ENCODE measurements at places on chromosomes 2 and 18. TPM values are rescaled to one million over a fixed set of nuclear protein-coding genes. Genes with fewer than 3 reads are reported as not detected.
A peak's percentile ranks its signal among the peaks of the same experiment; 100 is the strongest.

CD8B2 gene
- total RNA-seq = not detected

- no peaks in the 10 kb centered on the region for H3K27me3 ChIP-seq
- H3K36me3 ChIP-seq = peaks cover 68% of the 10 kb centered on the region
- no peak for DNase-seq
- H3K27ac ChIP-seq = peak overlapping the region; percentile 19
- no peak overlapping the region for H3K4me3 ChIP-seq
These were observed 9.8 kb downstream of the WDR43 start for GRCh38 chr2:28904295-28904694.

- no peak for DNase-seq
- no peaks in the 10 kb centered on the region for H3K4me1 ChIP-seq
- H3K4me3 ChIP-seq = no peak overlapping the region
- no peaks in the 10 kb centered on the region for H3K27me3 ChIP-seq
These were observed 56.9 kb upstream of the HAAO start for GRCh38 chr2:42849311-42849710.

DNA sequence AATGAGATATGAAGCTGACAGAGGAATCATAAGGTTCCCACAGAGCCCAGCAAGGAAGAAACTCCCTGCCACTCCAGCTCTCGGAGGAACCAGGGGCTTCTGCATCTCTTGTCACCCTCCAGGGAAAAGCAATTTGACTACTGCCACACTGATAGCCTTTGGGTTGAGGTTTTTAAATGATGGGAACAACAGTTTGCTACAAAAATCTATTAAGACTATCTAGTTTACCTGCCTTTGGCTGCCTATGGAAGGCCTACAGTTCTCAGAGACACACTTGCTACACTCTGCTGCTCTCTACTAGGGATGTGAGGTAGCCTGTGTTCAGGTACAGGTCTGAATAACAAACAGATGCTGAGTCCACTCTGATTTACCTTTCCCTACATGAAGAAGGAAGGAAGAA lies 161.9 kb downstream of the NBAS start:
- no peaks in the 10 kb centered on the region for H3K36me3 ChIP-seq
- H3K4me3 ChIP-seq = no peak overlapping the region
- peak overlapping the region; percentile 36 for H3K27ac ChIP-seq
- H3K4me1 ChIP-seq = no peaks in the 10 kb centered on the region
- no peak for DNase-seq

- no peaks in the 10 kb centered on the region for H3K4me1 ChIP-seq
- H3K27me3 ChIP-seq = no peaks in the 10 kb centered on the region
These were observed 311.2 kb upstream of the CRIM1 start for GRCh38 chr2:36044411-36044810.

DNA sequence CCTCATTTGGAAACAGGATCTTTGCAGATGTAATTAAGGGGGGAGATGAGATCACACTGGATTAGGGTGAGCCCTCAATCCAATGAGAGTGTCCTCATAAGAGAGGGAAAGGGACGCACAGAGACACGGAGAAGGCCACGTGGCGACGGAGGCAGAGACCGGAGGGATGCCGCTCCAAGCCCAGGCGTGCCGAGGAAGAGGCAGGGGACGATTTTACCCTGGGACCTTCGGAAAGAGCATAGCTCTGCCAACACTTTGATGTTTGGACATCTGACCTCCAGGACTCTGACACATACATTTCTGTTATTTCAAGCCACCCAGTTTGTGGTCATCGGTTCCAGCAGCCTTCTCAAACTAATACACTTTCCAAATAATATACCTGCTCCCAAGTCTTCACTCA lies 84.4 kb upstream of the ZCCHC2 start:
- H3K4me3 ChIP-seq = no peak overlapping the region
- H3K4me1 ChIP-seq = peaks cover 10% of the 10 kb centered on the region
- no peaks in the 10 kb centered on the region for H3K36me3 ChIP-seq
- no peak overlapping the region for H3K27ac ChIP-seq
- DNase-seq = no peak

DNA sequence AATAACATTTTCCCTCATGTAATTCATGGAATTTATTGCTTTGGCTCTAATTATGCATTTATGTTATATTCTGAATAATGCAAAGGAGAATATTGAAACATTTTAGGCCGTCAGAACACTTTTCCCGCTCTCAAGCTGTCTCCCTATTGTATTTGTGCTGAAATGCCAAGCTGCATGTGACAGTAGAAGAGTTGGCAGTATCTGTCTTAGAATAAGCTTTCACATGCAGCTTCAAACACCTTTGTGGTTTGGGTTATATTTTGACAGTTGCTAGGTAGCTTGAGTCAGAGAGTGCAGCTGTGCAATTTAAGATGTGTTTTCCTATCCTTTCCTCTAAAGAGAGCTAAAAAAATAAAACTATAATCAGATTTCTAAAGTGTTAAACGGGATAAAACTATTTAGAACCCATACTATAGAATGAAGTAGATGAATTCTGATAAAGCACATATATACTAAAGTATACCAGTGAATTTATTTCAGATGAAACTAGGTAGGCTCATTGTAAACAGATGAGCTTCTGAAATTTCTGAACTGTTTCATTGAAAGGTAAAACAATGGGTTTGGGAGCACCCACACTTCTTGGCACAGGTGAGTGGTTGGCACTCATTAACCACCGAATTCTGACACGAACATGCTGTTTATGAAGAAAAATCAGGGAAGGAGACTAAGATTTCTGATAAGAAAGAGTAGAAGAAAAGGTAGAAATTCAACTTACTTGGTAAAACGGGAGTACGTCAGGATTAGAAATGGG lies 43.4 kb downstream of the PLCL1 start:
- no peak overlapping the region for H3K4me3 ChIP-seq
- H3K27me3 ChIP-seq = no peaks in the 10 kb centered on the region
- H3K36me3 ChIP-seq = no peaks in the 10 kb centered on the region
- no peak overlapping the region for H3K27ac ChIP-seq
- DNase-seq = no peak
- peaks cover 6% of the 10 kb centered on the region for H3K4me1 ChIP-seq

DNA sequence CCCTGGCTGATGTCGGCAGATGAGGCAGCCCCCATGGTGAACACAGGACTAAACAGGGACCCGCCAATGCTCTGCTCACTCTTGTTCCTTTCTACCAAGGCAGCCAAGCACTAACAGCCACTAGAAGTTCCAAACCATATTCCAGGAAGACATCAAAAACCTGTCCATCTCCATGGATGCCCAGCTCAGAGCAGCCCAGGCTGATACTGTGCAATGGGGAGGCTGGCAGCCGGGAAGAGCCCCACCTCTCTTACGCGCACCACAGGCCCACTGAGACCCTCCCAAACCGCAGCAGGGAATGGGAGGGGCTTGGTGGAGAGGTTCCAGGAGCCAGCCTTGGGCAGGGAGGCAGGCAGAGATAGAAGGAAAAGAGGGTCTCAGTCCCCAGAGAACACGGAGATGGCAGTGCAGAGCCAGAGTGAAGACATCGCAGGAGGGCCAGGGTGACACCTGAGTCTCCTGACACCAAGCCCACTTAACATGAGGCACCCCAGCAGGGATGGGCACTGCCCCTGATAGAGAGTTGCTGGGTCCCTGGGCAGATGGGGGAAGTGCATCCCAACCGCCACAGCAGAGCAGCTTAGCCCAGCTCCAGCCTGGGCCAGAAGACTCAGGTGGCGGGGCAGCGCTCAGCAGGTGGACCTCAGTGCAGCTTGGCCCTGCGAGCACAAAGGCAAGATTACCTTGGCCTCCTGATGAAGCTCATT lies 3.4 kb downstream of the HS6ST1 start:
- H3K27ac ChIP-seq = peak overlapping the region; percentile 68
- no peak for DNase-seq
- peak overlapping the region; percentile 51 for H3K4me3 ChIP-seq
- H3K27me3 ChIP-seq = peaks cover 6% of the 10 kb centered on the region
- H3K4me1 ChIP-seq = peaks cover 41% of the 10 kb centered on the region
- H3K36me3 ChIP-seq = 0 out of 2 replicates have a peak, but pooled peaks cover 5% of the 10 kb centered on the region

DNA sequence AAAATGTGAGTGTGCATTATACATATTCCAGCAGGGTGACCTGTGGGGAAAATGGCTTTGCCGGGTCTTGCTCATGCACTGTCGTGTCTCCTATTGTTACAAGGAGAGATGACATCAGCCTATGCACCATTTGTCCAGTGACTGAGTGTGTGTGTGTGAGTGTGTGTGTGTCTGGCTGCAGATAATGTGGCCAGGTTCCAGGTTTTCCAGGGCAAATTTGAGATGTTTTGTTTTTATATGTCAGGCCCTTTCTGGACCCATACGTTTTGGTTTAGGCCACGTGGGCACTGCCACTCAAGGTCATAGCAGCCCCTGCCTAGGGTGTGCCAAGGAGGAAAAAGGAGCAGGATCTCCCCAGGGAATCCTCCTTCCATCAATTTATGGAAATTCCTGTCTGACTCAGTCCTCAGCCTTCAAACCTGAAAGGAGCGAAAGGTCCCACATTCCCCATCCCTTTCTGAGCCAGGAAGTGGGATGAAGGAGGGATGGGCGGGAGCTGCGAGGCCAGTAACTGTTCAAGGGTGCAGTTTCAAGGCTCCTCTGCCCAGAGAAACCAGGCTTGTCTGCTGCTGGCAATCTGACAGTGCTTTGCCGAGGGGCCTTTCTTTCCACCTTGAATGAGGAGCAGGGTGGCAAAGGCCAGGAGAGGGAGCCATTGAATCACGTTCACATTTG lies 93.0 kb upstream of the SMAD2 start:
- H3K27me3 ChIP-seq = no peaks in the 10 kb centered on the region
- no peak overlapping the region for H3K4me3 ChIP-seq
- no peak overlapping the region for H3K27ac ChIP-seq

DNA sequence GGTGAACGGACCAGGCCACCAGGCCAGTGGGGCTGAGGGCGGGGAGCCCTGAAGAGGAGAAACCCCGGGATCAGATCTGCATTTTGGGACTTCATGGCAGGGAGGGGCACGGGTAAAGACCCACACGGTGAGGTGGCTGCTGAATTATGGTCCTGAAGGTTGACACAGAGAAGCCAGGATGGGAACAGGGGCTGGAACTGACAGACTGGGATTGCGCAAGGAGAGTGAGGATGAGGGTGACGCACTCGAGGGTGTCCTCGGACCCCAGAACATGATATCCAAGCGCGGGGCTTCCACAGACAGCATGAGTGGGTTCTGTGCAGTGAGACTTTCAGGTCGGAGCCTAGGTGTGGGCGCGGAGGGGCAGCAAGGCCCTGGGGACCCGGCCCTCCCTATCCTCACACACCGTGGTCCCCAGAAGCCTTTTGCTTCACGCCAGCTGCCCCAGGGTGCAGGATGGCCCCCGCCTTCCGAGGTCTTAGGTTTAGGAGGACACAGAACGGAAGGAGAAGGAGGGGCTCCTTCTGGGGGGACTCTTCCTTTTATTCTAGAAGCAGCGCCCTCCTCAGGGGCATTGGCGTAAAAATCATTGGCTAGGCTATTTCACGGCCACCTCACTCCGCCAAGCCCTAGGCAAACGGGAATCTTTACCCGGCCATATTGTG lies 416.8 kb upstream of the HS6ST1 start:
- H3K27me3 ChIP-seq = peaks cover 16% of the 10 kb centered on the region
- H3K4me3 ChIP-seq = no peak overlapping the region

DNA sequence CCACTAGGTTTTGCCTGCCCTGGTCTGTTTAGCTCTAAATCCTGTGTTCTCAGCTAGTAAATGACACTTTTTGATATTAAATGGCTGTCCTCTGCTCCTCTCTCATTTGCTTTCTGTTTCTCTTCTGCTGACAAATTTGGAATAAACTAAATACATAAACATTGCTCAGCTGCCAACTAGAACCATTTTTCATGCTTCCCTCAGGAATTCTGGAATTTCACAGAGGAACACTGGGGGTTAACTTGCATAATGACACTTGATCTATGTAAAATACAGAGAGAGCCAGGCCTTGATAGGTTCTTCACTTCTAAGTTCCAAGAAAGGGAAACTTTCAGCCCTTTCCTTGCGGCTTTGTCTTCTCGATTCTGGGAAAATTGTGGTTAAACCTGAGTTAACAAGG lies 450.6 kb upstream of the ST6GAL2 start:
- H3K36me3 ChIP-seq = no peaks in the 10 kb centered on the region
- H3K4me3 ChIP-seq = no peak overlapping the region
- H3K27me3 ChIP-seq = no peaks in the 10 kb centered on the region
- DNase-seq = no peak

DNA sequence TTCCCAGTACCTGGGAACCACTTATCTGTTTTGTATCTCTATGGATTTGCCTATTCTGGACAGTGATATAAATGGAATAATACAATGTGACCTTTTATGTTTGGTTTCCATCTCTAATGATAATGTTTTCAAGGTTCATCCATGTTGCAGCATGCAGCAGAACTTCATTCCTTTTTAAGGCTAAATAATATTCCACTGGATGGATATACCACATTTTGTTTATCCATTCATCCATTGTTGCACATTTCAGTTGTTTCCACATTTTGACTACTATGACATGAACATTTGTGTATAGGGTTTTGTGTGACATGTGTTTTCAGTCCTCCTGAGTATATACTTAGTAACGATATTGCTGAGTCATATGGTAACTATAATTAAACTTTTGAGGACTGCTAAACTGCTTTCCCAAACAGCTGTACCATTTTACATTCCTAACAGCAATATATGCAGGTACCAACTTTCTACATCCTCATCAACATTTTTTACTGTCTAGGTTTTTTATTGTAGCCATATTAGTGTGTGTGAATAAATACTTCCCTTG lies 17.7 kb upstream of the MARCHF7 start:
- no peaks in the 10 kb centered on the region for H3K27me3 ChIP-seq
- H3K4me3 ChIP-seq = no peak overlapping the region
- DNase-seq = no peak
- H3K36me3 ChIP-seq = peaks cover 20% of the 10 kb centered on the region

- peak; percentile 40 for DNase-seq
- H3K36me3 ChIP-seq = no peaks in the 10 kb centered on the region
- H3K4me1 ChIP-seq = peaks cover 13% of the 10 kb centered on the region
- H3K27ac ChIP-seq = no peak overlapping the region
- H3K27me3 ChIP-seq = no peaks in the 10 kb centered on the region
These were observed 16.7 kb upstream of the BZW1 start for GRCh38 chr2:200795028-200795440.

DNA sequence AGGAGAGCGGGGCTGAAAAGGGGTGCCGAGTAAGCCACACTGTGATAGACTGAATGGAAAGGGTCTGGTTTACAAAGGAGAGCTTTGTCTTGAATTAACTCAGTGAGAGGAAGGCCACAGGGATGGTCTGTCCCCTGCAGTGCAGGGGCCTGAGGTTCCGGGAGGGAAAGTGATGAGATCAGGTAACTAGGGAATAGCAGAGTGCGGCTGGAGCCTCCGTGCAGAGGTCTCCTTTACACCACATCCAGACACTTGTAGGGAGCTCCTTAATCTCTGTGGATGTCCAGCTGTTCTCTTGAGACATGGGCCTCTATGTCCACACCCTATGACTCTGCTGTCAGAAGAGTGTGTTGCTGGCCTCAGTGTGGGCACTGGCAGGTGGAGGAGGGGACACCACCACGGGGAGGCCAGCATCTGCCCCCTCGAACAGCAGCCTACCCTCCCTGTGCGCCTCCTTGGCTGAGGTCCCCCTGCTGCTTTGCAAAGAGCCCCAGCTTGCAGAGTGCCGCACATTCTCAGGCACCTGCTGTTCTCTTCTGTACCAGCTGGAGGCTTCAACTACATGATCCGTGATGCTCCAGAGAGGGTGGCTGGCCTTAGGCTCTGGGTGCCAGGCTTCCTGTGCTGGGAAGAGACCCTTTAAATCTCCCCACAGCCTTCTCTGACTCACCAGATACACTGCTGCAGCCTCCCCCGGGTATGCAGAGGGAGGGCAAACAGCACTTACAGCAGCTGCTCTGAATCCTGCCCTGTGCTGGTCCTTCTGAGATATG lies 25.9 kb downstream of the ENOSF1 start:
- H3K4me1 ChIP-seq = peaks cover 35% of the 10 kb centered on the region
- H3K4me3 ChIP-seq = peak overlapping the region; percentile 30
- peak; percentile 54 for DNase-seq
- H3K27me3 ChIP-seq = no peaks in the 10 kb centered on the region
- H3K27ac ChIP-seq = peak overlapping the region; percentile 44

Measured in WTC11 (cell line).